ENCODE measurements at places on chromosomes 5 and 9.

DNA sequence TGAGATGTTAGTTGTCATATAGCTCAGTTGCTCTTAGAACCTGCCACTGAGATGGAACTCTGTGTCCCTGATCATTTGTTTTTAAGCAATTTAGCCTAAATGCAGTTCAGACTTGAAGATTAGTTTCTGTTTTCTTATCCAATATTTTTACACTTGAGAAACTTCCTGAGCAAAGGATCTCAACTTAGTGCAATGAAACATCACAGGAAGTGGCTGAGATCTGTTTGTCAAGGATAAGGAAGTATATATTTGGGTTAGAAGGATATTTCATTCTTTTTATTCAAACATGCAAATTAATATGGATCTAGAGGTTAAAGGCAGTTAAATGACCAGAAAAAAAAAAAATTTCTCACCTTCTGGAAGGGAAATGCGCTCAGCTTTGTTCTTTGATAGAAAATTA is 19.7 kb upstream of the F2R start:
- no peak for DNase-seq

DNA sequence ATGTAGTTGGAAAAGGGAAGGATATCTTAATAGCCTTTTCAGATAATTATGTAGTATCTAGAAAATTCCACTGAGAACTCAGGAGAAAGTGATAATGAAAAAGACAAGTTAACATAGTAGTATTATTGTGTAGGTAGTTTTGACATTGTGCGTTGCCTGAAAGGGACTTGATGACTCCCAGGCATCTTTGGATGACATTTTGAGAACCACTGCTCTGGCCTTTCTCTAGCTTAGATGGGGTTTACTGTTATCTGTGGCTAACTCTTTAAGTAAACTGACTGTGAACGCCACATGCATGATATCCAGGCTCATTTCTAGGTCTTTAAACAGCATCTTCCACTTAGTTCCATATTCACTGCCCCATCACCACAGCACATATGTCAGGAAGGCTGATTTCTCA is 14.4 kb upstream of the FYB1 start:
- no peak for DNase-seq

GRCh38 chr9:114250235-114250568 is 72.7 kb upstream of the ORM1 start:
- peak; percentile 27 for DNase-seq

DNA sequence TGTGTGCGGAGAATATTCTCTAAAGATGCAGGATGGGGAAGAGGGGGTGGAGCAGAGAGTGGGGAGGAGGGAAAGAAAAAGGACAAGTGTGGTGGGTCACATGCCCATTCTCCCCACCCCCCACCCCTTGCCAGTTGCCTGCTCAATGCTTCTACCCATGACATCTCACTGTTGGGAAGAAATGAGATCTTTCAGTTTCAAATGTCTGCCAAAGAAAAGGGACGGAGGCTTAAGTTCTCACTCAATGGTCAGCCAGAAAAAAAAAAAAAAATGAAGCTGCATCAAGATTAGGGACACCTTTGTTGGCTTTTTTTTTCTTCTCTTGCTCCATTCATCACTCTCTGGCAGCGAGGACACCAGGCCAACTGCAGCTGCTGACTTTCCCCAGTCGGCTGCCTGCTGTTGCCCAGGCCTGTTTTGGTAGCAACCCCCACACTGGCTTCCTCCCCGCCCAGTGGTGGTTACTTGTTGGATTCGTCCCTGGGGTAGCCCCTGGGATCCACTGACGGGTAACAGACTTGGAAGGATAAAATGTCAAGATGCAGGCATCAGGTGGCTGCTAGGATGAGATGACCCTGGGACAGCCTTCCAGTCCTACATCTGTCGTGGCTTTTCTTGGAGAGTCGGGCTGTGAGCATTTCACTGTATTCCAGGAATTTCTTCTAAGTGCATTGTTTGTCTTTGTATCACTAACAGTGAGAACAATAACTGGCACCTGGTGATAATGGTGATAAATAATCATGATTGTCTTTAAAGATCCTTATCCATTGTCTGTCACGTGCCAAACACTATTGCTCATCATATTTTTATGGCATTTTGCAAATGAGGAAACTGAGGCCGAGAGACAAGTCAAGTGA is 9.1 kb downstream of the WWC1 start:
- no peak for DNase-seq

GRCh38 chr9:23543419-23543818 is 282.6 kb downstream of the ELAVL2 start:
- DNase-seq, result no peak

DNA sequence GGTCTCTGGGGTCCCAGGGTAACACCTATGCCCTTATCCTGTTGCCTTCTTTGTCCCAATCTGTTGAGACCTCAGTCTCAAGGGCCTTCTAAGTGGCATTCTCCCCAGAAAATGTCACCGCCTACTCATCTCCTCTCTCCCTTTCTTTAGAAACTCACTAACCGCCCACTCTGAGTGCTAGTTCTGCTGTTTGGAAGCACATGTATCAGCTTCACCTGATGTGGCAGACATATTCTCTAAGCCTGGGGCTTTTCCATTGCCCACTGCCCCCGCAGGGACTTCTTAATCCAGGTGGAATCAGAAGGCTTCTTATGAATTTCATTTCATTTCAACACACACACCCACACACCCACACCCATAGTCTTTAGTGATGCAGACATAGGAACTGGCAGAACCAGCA is 165.1 kb downstream of the ASTN2 start:
- DNase-seq, result no peak

GRCh38 chr5:175652741-175653663 is 4.9 kb upstream of the HRH2 start:
- DNase-seq, result no peak

- no peak for DNase-seq
Observed at GRCh38 chr5:127887282-127887681, 184.1 kb downstream of the CCDC192 start.

DNA sequence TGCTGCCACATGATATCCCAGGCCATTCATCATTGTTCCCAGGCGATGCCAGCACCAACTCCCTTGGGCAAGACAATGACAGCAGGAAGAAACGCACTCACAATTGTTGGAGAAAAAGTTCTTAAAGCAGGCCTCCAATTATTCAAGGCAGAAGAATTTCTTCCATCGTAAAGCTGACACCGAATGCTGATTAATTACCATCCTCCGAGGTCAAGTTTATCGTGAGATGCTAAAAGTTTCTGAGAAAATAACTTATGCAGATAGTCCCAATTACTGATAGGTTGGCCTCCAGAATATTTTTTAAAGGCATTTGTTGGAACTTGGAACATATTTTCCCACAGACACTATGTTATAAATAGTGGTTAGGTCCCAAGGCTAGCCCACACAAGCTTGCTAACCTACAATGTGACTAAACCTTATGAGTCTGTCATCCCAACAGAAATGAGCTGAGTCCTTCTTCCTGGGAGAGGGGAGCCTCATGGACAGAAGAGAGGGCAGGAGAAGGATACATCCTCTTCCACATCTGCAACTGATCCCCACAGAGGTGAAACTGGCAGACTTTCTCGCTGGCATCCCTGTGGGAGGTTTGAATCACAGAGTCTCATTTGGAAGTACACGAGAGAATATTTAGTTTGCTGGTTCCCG is 202.4 kb upstream of the TBC1D2 start:
- DNase-seq, result no peak

- DNase-seq, result no peak
Observed at GRCh38 chr9:105515811-105516413, 42.0 kb upstream of the FKTN start.

All from colonic mucosa (tissue), 4 donors.